ENCODE measurements at places on chromosomes 3 and 15. TPM values are rescaled to one million over a fixed set of nuclear protein-coding genes. Genes with fewer than 3 reads are reported as not detected.
A peak's percentile ranks its signal among the peaks of the same experiment; 100 is the strongest.

GRCh38 chr3:117669774-117670173 lies 960.2 kb downstream of the TUSC7 start:
- peaks cover 15% of the 10 kb centered on the region for H3K27me3 ChIP-seq
- DNase-seq, result no peak
- no peaks in the 10 kb centered on the region for H3K4me1 ChIP-seq
- H3K27ac ChIP-seq, result no peak overlapping the region

DNA sequence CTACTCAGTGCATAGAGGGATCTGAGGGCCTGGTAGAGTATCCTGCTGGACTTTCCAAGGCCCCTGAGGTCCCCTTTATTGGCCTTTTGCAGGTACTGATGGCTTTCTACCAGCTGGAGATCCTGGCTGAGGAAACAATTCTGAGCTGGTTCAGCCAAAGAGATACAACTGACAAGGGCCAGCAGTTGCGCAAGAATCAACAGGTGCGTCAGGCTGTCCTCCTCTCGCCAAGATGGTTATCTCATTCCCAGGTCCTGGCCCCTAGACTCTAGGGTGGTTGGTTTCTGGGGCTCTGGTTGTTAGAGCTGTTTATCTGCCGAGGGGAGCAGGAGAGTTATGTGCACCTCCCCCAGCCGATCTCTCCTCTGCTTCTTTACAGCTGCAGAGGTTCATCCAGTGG lies 9.3 kb downstream of the EIF2B5 start:
- no peaks in the 10 kb centered on the region for H3K27me3 ChIP-seq
- H3K4me1 ChIP-seq, result peaks cover 17% of the 10 kb centered on the region
- no peak overlapping the region for H3K27ac ChIP-seq
- no peak overlapping the region for H3K4me3 ChIP-seq
- H3K36me3 ChIP-seq, result peaks cover 59% of the 10 kb centered on the region

GRCh38 chr3:171790898-171791691 lies 19.2 kb downstream of the PLD1 start:
- DNase-seq, result no peak
- peak overlapping the region; percentile 11 for H3K4me3 ChIP-seq
- no peaks in the 10 kb centered on the region for H3K27me3 ChIP-seq

- H3K27ac ChIP-seq, result no peak overlapping the region
- H3K4me3 ChIP-seq, result no peak overlapping the region
- no peaks in the 10 kb centered on the region for H3K4me1 ChIP-seq
- DNase-seq, result no peak
- no peaks in the 10 kb centered on the region for H3K36me3 ChIP-seq
Measured at GRCh38 chr3:106014518-106014917, 145.7 kb upstream of the CBLB start.

DNA sequence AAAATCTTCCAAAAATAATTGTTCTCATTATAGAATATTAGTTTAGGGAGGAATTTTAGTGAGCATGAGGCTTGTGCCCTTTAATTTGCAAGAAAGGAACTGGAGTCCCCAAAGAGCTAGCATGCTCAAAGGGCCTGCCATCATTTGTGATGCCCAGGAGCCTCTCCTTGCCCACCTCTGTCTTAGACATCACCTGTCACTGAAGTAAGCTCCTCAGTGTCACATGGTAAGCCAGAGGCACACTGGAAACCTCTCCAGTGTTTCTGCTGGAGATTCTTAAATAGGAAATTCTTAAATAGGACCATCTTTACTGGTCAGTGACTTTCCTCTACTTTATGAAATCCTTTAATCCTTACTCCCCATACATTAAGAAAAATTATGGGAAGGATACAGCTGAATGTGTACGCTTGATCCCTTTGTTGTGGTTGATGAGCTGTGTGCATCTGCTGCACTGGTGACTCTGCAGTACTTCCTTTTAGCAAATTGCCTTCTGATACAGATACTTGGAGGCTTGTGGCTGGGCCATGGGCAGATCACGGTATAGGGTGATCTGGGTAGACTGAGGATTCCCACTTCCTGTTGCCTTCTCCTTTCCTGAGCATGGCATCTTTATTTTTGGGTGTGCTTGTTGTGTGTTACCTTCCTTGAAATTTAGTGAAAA lies 197.4 kb downstream of the KLHL25 start:
- H3K36me3 ChIP-seq, result peaks cover 7% of the 10 kb centered on the region
- H3K27me3 ChIP-seq, result no peaks in the 10 kb centered on the region
- DNase-seq, result no peak
- H3K27ac ChIP-seq, result no peak overlapping the region
- no peak overlapping the region for H3K4me3 ChIP-seq

GRCh38 chr3:101311676-101312075 lies 8.7 kb downstream of the IMPG2 start:
- H3K27ac ChIP-seq, result no peak overlapping the region
- H3K4me3 ChIP-seq, result no peak overlapping the region
- DNase-seq, result no peak
- H3K4me1 ChIP-seq, result no peaks in the 10 kb centered on the region
- H3K36me3 ChIP-seq, result no peaks in the 10 kb centered on the region
- H3K27me3 ChIP-seq, result no peaks in the 10 kb centered on the region

DNA sequence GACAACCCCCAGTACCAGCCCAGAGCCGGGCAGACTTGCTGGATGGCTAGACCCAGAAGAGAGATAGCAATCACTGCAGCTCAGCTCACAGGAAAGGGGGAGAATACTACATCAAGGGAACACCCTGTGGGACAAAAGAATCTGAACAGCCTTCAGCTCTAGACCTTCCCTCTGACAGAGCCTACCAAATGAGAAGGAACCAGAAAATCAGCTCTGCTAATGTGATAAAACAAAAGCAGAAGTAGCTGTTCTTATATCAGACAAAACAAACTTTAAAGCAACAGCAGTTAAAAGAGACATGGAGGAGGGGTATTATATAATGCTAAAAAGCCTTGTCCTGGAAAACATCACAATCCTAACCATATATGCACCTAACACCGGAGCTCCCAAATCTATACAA lies 283.3 kb downstream of the KLF13 start:
- no peaks in the 10 kb centered on the region for H3K27me3 ChIP-seq
- no peak for DNase-seq
- H3K36me3 ChIP-seq, result no peaks in the 10 kb centered on the region

- H3K4me1 ChIP-seq, result peaks cover 20% of the 10 kb centered on the region
- H3K4me3 ChIP-seq, result no peak overlapping the region
- no peak overlapping the region for H3K27ac ChIP-seq
- no peaks in the 10 kb centered on the region for H3K27me3 ChIP-seq
- peak; percentile 33 for DNase-seq
Measured at GRCh38 chr15:74723754-74724334, 1.5 kb downstream of the CYP1A1 start.

DNA sequence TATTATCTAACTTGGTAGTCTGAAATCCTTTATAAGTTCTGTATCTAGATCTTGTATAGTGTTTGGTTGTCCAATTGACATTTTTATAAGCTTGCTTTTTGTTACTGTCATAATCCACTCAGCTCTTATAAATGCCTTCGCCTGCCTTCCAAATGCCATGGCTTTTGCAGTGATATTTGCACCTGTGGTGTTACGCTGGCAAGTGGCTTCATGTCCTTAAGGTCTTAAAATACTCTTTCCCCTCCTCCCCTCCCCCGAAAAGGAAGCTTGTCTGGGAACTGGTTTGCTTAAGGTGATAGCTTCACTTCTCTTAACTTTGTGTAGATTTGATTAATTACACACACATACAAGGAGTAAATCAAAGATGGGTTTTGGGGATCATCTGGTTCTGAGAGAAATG lies 62.0 kb downstream of the ABHD2 start:
- no peak for DNase-seq
- H3K4me1 ChIP-seq, result peaks cover 30% of the 10 kb centered on the region
- H3K36me3 ChIP-seq, result peaks cover 33% of the 10 kb centered on the region
- no peaks in the 10 kb centered on the region for H3K27me3 ChIP-seq
- H3K4me3 ChIP-seq, result peak overlapping the region; percentile 47

DNA sequence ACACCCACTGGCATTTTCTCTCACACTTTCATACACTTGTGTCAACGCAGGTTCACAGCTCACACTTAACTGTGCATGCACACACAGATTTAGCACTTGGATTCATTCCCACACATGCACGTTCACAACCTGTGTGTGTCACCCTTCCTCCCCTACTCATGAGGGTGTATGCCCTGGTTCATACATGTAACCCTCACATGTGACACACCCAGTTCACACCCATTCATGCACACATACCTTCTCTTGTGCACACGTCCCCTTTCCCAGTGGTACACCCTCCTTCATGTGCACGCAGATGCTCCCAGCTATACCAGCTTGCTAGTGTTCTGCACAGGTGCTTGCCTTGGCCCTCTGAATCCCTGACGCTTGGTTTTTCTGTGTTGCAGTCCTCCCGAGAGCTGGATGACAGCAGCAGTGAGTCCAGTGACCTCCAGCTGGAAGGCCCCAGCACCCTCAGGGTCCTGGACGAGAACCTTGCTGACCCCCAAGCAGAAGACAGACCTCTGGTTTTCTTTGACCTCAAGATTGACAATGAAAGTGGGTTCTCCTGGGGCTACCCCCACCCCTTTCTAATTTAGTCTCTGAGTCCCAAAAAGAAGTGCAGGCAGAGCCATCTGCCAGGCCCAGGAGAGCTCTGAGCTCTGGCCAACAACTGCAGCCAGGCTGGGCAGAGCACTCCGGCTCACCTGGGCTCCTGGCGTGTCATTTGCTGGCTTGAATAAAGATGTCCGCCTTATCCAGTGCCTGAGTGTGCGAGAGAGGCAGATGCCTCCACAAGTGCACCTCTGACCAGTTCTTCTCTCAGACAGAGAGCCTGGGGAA lies 39.5 kb downstream of the GOLGA6A start:
- no peak overlapping the region for H3K4me3 ChIP-seq
- no peak overlapping the region for H3K27ac ChIP-seq
- H3K27me3 ChIP-seq, result no peaks in the 10 kb centered on the region
- peaks cover 1% of the 10 kb centered on the region for H3K4me1 ChIP-seq
- DNase-seq, result no peak

- H3K4me3 ChIP-seq, result no peak overlapping the region
- no peaks in the 10 kb centered on the region for H3K36me3 ChIP-seq
- no peak overlapping the region for H3K27ac ChIP-seq
- H3K4me1 ChIP-seq, result no peaks in the 10 kb centered on the region
- no peak for DNase-seq
Measured at GRCh38 chr3:81980596-81981494, 219.4 kb upstream of the GBE1 start.

DNA sequence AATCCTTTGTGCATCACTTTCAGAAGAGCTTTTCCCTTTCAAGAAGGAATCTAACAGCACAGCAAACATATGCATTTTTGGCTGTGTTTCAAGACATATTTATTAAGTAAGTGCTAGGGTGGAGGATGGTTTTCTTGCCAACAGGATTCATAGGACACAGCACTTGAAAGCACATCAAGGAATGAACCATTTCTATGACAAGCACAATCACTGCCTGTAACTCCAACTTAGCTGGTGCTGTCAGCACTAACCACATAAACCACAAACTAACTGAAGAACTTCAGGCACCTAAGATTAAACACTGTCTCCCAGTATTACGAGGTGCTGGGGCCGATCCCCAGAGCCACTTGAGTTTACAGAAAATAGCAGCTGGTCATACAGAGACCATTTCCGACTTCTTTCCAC lies 35.4 kb upstream of the SPRED1 start:
- no peak overlapping the region for H3K27ac ChIP-seq
- no peaks in the 10 kb centered on the region for H3K27me3 ChIP-seq
- DNase-seq, result no peak
- H3K4me3 ChIP-seq, result no peak overlapping the region
- no peaks in the 10 kb centered on the region for H3K36me3 ChIP-seq

Gene KLHL40
- total RNA-seq, result not detected

Gene NANOGP8
- not detected for total RNA-seq

Gene ATP10A
- 3.0 TPM for total RNA-seq

Gene PLD1
- 58.5 TPM for total RNA-seq

Gene SCG5
- total RNA-seq, result not detected

Gene KLF13
- total RNA-seq, result 14.1 TPM

Gene AGBL1
- total RNA-seq, result not detected

Gene FAM107A
- not detected for total RNA-seq

Gene SERPINI2
- total RNA-seq, result not detected

All from Calu3 (cell line).